Activated naive CD8-positive, alpha-beta T cell treated with anti-CD3 and anti-CD28 coated beads, Interleukin-2, amount 10 ng/mL, durations not matched to agents 7 days and 5 days (primary cell): ENCODE measurements at places on chromosomes 16 and 17.

DNA sequence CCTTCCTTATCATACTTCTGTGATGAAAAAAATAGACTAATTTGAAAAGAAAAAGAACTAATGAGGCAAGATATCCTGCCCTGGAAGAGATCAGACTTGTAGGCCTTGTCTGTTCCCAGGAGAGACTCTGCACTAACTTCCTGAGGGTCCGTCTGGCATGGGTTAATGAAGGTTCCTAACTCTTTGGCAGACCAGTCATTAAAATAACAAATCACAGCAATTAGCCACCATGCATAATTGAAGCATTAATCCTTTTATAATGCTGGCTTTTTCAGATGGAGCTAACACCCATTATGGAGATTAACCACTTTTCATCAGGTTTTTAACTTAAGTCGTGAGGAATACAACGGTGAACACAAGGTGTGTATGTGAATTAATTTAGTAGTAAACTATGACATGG lies 10.4 kb upstream of the KRT10 start:
- DNase-seq: no peak

- no peak for DNase-seq
These were observed 5.1 kb upstream of the RANGRF start for GRCh38 chr17:8283356-8283755.

- no peak for DNase-seq
These were observed 236.6 kb upstream of the MYOCD start for GRCh38 chr17:12429116-12429515.

DNA sequence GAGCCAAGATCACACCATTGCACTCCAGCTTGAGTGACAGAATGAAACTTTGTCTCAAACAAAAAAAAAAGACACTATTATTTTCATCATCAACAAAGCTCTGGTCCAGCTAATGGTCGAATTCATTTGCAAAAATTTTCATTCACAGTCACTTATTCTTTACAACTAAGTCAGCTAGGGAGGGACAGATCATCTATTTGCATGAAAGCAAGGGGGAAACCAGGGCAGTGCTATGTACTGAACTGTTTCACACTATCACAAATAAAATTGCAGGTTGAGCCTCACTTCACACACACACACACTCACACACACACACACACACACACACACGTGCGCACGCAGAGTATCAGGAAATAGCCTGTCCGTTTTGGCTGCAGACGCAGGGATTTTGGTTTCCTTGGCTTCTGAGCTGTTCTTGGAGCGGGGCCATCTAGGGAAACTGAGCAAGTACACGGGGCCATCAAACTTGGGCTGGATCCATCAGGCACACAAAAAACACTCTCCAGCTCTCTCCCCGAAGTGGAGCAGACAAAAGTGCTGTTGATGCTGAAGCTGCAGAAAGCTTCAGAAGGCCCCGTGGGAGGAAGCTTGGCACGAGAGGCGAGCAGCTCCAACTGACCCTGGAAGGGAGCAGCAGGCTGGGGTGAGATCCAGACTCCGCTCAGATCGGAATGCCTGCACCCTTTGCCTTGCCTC lies 44.3 kb upstream of the HELZ start:
- DNase-seq: no peak

DNA sequence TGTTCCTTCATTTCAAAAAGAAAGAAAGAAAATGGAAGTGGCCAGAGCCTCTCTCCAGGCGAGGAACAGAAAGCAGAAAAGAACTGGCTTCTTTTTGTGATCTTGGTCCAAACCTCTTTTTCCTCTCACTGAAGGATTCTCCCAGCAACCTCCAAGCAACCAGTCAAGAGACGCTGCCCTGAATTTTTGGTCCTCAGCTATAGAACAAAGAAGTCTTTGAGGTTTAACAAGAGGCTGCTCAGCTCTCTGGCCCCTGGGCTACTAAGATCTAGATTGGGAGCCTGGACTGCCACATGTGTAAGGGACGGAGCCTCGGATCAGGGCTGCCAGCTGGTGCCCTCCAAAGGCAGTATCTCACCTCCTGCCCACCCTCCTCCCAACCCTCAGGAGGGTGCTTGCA lies 62.6 kb downstream of the AXIN2 start:
- no peak for DNase-seq
